NCI-H1436 (cell line): ENCODE measurements at places on chromosomes 6 and 20.
A peak's percentile ranks its signal among the peaks of the same experiment; 100 is the strongest.

GRCh38 chr20:55881204-55881603, 124.1 kb downstream of the CBLN4 start:
- DNase-seq, result no peak

DNA sequence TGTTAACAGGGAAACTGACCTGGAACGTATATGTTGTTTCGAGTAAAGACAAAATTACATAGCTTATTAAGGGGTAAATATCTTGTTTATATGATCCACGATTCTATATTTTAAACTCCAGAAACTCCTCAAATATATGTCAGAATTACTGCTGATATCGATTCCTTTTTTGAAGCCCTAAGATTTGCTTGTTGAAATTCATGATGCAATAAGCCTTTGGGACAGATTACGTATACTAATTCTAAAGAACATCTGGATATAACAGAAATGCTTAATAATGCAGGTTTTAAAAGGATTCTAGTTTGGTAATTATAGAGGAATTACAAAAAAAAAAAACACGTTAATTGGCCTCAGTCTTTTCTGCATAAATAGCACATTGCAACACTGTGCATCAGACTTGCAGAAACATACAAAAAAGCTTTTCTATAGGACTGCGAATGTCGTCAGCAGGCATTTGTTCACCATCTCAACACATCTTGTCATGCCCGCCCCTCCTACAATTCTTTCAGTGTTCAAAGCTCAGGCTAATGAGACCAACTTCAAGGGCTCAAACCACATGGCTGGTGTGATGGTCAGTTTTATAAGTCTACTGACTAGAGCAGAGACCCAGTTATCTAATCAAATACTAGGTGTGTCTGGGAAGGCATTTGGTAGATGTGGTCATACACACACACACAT, 74.9 kb downstream of the AGPAT4 start:
- no peak for DNase-seq

DNA sequence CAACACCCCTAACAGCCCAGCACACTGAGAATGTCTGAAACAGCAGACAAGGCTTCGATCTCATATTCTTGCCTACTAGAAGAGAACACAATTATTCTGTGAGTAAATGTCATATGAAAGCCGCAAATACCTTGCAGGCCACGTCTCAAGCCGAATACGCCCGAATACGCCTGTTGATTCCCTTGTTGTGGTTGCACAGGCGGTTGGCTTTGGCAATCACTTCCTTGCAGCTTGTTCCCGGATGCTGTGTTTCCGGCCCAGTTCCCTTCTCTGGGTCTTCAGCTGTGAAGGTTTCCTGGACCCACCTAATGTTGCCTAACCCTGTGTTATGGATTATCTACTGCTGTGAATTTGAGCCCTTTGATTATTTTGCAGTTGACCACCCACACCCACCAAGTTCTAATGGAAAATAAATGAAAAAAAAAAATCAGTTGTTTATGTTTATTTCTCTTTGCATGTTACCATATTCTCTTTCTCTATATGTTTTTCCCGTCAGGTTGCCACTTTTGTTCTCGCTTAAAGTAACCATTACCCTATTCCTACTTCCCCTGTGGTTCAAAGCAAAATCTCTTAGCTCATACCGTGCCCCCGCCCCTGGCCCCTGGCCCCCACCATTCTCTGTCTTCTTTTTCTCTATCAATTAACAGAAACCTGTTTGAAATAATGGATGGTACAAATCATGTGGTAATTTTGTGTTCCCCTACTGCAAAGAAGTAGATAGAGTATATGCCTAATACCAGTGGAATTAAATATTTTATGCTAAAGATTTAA, 172.4 kb downstream of the ADGB start:
- DNase-seq, result no peak

GRCh38 chr6:141561154-141561553, 571.6 kb upstream of the GJE1 start:
- peak; percentile 29 for DNase-seq

- no peak for DNase-seq
Observed at GRCh38 chr6:132310921-132311320, 90.4 kb downstream of the MOXD1 start.
